ENCODE measurements at places on chromosomes 7 and 10. TPM values are rescaled to one million over a fixed set of nuclear protein-coding genes. Genes with fewer than 3 reads are reported as not detected.

DNA sequence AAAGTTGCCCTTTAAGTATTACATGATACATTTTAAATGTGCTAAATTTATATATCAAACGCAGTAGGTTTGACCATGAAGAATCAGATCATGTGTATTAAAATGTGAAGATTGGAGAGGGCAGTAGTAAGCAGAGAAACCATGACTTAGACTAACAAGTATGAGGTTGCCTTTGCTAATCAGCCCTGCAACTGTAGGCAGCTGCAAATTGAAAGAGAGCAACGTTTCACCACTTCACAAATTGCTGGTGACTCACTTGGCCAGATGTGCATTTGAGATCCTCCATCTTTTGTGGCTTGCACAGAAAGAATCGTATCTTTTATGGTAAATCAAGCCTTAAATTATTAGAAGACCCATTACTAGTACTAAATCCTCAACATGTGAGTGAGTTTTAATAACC is 10.1 kb upstream of the SEMA3A start:
- no peak for DNase-seq

DNA sequence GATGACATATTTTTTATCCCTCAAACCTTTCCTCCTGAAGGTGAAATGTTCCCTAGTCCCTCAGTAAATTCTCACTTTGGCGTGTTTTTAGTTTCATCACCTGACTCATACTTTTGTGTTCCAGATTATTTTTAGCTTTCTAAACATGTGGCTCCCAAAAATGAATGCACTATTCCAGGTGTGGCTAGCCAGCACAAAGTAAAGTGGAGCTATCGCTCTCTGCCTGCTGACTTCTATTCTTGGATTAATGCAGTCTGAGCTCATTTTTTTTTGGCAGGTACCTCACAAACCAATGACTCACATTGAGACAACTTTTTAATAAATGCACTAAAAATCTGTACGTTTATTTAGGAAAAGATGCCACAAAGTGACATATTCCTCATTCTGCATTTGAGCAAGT is 58.8 kb upstream of the LANCL2 start:
- DNase-seq = no peak

GRCh38 chr7:14807507-14807906 is 95.0 kb downstream of the DGKB start:
- no peak for DNase-seq

DNA sequence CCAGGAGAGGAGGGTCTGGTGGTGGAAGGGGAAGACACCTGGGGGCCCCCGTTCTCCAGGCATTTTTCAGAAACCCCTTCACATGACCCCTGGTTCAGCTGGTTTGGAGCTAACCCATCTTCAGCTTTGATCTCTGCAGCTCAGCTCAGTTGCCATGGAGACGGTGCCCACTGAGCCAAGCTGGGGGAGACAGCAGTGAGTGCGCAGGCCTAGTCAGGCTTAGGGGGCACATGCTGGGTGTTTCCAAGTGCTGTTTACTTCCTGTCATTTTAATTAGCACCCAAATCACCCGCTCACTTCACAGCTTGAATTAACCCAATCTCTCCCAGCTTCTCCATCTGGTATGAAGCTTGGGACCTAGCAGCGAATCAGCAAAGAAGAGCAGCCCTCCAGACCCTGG is 9.0 kb downstream of the SPOCK2 start:
- DNase-seq = peak; percentile 72

- no peak for DNase-seq
Measured at GRCh38 chr10:104077247-104077646, 8.4 kb downstream of the COL17A1 start.

Gene CUEDC2
- 42.4 TPM for total RNA-seq
